Stimulated activated CD4-positive, alpha-beta T cell treated with anti-CD3 and anti-CD28 coated beads, Interleukin-4, amount 100 ng/mL, for 4 hours (primary cell): ENCODE measurements at places on chromosomes 5 and 9.

DNA sequence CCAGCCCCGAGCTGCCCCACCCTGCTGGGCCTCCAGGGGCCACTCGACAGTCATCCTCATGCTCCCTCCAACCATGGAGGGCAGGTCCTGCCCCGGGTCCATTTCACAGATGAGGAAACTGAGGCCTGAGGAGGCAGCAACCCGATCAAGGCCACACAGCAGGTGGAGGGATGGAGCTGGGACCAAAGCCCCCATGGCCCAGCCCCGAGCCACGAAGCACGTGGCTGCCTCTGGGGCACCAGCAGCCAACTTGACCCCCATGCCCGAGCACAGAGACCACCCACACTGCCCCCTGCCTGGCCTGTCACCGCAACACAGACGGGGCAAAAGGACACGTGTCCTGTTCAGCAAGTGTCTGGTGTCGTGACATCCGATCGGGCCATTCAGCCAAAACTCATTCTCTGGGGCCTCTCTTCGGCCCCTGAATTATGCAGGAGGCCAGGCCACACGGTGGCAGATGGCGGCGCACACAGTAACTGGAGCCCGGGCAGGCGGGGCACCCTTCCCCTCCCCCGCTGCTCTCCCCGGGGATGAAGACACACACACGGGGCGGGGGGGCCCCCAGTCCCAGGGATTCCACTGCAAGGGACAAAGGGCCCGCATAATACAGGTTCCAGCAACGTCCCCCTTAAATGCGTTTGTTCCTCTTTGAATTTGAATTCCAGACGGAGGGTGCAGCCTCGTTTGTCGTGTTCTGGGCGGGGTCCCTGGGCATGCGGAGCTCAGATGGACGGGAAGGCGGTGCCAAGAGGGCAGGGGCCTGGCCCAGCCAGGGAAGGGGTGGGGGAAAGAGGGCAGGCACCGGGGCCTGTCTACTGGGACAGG lies 29.4 kb upstream of the TMEM250 start:
- no peak for DNase-seq

DNA sequence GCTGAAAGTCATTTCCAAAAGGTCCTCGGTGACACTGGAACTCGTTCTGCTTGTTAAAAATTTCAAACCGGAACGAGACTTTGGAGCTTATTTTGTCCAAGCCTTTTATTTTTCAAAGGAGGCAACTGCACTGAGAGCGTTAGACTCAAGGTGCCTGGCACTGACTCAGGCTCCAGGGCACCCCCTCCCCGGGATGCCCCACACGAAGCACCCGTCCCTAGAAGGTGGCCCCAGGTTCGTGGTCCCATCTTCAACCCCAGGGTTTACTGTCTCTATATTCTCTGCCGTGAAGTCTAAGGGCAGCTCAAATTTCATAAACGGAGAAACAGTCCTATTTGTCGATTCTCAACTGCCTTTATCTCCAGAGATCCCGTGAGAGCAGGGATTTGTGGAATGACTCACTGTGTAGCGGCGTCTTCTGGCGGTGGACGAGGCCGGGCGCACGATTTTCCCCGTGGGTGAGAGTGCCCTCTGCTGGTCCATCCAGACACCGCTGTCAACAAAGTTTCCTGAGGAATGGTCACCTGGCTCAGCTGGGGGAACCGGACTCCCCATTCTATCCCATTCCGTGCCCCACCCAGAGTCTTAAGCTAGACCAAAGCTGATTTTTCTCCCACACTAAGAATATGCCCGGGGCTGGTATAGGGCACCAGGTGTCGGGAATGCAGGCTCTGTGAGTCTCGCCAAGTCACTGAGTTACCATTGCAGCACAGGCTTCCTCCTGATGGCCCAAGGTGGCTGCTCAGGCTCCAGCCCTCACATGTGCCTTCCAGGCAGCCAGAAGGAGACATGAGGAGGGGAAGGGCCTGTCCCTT lies 27.1 kb upstream of the SLC6A19 start:
- DNase-seq, result peak; percentile 38

DNA sequence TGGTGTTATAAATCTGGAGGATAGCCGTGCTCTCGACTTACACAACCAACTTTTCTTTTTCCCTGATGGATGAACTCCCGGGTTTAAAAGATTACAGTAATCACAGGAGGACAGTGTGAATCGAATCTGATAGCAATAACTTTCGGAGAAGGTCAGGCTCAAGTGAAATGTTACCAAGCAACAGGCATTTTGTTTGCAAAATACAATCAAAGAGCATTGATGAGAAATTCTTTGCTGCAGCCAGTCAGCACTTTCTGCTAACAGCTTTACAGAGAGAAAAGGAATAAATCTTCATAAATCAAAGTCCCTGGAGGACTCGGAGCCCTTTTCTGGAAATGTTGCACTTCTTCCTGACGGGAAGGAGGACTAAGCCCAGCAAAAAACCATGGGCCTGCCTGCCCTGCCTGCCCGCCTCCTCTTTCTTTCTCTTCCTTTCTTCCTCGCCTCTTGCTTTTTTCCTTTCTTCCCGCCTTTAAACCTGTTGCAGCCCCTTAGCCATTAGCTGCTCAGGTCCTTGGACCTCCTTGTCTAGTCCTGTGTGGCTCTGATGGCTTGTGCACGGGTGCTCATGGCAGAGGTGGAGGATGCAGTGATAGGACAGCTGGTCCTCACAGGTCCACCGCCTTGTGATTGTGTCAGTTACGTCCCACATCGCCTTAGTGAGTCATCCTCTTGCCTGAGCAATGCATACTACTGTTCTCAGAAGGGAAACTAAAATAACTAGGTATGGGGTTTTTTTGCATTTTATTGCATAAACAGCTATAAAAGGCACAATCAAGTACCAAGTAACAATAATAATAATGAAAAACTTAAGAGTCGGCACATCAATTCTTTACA lies 6.2 kb downstream of the DMRT3 start:
- DNase-seq, result no peak

GRCh38 chr9:107446491-107446890 lies 43.1 kb downstream of the KLF4 start:
- DNase-seq, result no peak

DNA sequence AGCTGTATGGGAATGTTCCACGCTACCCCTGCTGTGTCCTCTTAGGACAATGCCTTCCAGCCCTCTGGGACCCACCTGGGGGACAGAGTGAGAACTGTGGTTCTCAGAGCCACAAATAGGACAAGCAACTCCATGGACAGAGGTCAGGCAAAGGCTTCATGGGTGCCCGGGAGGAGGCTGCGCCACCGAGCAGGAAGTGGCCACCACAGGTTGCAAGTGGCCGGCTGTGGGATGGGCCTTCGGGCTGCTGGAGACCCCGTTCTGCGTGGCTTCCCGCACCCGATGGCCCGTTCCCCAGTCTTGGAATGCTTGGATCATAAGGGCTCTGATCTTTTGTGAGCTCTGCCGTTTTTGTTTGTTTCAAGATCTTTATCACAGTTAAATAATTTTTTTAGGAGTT lies 118.8 kb downstream of the BOD1 start:
- no peak for DNase-seq

- DNase-seq, result no peak
These were observed 1078.3 kb downstream of the CDH12 start for GRCh38 chr5:21774801-21775200.
